Activated CD4-positive, alpha-beta T cell treated with anti-CD3 and anti-CD28 coated beads, Interleukin-2, amount 10 ng/mL, durations not matched to agents 7 days and 5 days (primary cell): ENCODE measurements at places on chromosomes 12 and 14. TPM values are rescaled to one million over a fixed set of nuclear protein-coding genes. Genes with fewer than 3 reads are reported as not detected.

Gene TOMM20L
- total RNA-seq, result not detected

GRCh38 chr12:112116232-112117060 is 7.9 kb upstream of the NAA25 start:
- DNase-seq, result peak; percentile 26

DNA sequence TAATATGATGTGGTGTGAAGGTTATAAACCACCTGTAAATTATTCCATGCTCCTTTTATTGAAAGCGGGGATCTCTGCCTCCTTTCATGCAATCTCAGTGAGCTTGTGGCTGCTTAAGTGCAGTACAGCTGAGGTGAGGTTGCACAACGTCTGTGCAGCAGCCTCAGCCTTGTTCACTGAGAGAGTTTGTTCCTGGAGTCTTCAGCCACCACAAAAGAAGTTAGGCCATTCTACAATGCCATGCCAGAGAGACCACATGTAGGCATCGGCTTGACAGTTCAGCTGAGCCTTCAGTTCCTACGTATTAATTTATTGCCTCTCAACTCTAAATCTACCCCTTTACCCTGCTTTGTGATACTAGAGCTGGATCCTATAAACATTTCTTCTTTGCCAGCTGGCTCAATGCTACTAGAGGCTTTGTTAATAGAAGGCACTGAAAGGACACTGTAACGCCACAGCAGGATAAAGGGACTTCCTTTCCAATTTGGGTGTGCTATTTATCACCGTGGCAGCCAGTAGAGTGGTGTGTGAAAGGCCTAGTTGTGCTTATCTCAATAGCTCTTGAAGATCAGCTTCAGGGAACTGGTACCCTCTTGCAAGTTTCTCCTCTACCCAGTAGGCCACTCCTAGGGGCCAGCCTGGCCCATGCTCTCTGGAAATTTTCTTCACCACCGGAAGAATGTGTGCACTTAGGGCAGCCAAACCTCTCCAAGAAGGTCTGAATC is 337.7 kb downstream of the IPO8 start:
- DNase-seq, result no peak

Gene MYF5
- total RNA-seq, result not detected

DNA sequence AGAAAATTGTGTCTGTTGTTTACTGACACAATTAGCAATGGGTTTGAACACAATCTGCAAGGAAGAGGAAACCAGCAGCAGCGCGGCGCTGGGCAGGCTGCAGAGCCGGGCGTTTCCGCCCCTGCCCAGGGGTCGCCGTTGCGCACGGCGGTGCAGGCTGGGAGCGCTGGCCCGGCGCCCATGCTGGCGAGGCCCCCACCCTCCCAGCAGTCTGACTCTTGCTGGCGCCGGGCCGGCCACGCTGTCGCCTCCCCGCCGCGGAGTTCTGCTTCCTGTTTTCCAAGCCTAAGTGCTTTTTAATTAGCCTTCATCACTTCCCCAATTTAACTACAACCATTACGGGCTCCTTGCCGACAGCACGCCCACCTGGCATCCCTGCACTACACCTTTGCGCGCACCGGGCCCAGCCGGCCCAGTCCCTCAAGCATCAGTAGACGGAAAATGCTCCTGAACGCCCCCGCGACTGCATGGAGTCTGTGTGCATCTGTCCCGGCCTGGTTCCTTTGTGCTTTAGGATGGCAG is 212.1 kb downstream of the GXYLT1 start:
- DNase-seq, result no peak

GRCh38 chr14:92590176-92590575 is 76.6 kb downstream of the RIN3 start:
- no peak for DNase-seq

Gene PTPRR
- total RNA-seq, result not detected

GRCh38 chr12:13007496-13008233 is 7.6 kb upstream of the HEBP1 start:
- no peak for DNase-seq

DNA sequence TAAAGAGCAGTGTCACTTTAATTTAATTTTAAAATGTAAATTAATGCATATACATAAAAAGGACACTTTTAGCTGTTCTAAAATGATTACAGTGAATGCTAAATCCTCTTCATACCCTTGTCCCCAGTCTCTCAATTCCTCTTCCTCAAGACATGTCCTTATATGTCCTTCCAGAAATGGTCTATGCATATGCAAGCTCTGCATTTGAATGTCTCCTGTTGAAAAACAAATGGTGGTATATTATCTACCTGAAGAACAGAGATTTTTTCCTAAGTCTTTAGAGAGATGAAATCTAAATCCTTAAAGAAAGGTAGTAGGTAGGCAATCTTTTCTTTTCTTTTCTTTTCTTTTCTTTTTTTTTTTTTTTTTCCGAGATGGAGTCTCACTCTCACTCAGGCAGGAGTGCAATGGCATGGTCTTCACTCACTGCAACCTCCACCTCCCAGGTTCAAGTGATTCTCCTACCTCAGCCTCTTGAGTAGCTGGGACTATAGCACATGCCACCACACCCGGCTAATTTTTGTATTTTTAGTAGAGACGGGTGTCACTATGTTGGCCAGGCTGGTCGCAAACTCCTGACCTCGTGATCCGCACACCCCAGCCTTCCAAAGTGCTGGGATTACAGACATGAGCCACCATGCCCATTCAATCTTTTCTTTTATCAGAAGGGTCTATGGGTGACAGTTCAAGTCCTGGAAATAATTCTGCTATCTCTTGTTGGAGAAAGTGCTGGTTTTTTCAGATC is 180.5 kb downstream of the PRKCH start:
- no peak for DNase-seq

GRCh38 chr12:29782871-29783772 is 620 bp downstream of the TMTC1 start:
- no peak for DNase-seq

DNA sequence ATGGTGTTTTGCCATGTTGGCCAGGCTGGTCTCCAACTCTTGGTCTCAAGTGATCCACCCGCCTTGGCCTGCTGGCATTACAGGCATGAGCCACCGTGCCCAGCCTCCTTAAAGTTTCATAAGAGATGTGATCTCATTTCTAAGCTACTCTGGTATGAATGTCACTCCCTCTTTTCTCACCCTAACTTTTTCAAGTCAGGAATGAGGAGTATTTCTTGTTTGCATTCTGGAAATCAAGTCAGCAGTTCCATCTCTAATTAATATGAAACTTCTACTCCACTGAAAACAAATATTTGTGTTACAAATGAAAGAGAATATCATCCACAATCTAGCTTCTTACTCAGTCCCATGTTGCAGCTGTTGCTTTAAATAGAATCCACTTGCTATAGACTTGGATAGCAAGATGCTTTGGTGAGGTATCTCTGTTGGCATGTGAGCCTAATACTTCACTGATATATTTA is 61.3 kb downstream of the ARF6 start:
- no peak for DNase-seq

GRCh38 chr14:93103392-93104080 is 12.2 kb downstream of the ITPK1 start:
- peak; percentile 90 for DNase-seq

Gene ADGRD1
- total RNA-seq, result 0.05 TPM

DNA sequence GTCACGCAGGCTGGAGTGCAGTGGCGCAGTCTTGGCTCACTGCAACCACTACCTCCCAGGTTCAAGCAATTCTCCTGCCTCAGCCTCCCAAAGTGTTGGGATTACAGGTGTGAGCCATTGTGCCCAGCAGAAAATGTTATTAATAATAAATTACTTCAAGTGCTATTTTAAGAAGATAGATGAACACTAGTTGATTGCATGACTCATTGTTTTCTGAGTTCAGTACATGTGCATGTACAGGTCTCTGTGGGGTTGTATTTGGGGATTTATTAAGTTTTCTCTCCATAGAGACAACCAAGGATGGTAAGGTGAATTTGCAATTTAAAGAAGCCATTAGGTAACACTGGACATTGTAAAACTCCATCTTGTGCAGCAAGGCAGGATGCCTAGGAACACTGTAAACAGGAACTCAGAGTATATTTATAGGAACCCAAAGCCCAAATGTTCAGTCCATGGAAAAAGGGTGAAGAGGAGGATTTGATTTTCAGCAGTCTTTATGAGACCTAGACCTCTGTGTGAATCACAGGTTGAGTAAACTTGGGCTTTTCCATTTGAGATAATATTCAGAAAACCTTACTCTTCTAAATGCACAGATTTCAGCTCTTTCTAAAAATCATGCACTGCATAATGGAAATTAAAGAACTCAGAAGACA is 49.3 kb upstream of the TMPO start:
- DNase-seq, result no peak

Gene ANKRD33
- not detected for total RNA-seq

Gene RNF212B
- not detected for total RNA-seq

- DNase-seq, result no peak
Measured at GRCh38 chr12:64240781-64241180, 18.7 kb upstream of the KICS2 start.

GRCh38 chr12:85676816-85677749 is 159.1 kb downstream of the RASSF9 start:
- no peak for DNase-seq

- DNase-seq, result no peak
Measured at GRCh38 chr14:56183631-56184157, 65.5 kb downstream of the PELI2 start.

- no peak for DNase-seq
Measured at GRCh38 chr14:55128386-55129085, 516 bp upstream of the LGALS3 start.

Gene KRT80
- total RNA-seq, result not detected

DNA sequence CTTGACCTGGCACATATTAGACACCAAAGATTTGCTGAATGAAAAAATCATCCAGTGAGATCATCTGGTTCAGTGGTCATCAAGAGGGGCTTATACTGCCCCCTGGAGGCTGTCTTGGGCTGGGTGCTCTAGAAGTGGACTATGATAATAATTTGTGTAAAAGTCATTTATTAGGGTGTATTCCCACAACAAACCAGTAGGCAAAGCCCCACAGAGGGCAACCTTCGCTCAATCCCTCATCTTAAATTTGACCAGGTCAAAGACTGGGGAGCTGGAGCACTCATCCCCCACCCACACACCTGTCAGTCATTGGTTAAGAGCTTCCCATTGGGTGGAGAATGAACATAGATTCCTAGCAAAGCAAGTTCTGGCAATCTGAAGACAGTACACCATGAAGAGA is 20.0 kb upstream of the FICD start:
- DNase-seq, result peak; percentile 35

DNA sequence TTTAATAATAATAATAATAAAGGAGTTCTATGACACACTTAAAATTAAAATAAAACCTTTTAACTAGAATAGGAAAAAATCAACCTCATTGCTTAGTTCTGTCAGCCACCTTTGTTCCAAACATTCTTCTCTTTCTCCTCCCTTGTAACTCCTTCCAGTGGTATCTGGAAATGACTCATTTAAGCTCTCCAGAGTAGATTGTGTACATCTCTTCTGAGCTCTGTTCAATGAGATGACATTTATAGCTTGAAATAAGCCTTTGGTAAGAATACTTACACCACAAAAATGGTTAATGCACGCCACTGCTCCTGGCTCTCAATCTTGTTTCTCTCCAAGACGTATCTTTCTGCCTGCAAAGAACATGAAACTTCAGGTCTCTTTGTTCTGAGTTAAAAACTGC is 70.3 kb downstream of the STAB2 start:
- DNase-seq, result no peak

- DNase-seq, result peak; percentile 67
Measured at GRCh38 chr14:20327005-20327869, 5.8 kb downstream of the CCNB1IP1 start.

DNA sequence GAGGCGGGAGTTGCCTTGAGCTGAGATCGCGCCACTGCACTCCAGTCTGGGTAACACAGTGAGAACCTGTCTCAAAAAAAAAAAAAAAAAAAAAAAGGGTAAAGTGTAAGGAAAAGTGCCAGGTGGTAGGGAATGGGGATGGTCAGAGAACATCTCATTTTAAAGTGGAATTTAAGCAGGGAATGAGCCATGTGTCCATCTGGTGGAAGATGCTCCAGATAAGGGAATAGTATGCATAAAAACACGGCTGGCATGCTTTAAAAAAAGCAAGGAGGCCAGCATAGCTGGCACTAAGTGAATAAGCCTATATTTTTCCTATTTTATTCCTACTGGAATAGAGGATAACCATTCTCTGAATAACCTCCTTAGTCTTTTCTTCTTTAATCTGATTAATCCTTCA is 33.7 kb downstream of the FAM186A start:
- no peak for DNase-seq

Gene NKX2-1
- not detected for total RNA-seq

Gene PTPN6
- total RNA-seq, result 346 TPM

- DNase-seq, result no peak
Measured at GRCh38 chr14:62532181-62532580, 513.1 kb downstream of the KCNH5 start.

DNA sequence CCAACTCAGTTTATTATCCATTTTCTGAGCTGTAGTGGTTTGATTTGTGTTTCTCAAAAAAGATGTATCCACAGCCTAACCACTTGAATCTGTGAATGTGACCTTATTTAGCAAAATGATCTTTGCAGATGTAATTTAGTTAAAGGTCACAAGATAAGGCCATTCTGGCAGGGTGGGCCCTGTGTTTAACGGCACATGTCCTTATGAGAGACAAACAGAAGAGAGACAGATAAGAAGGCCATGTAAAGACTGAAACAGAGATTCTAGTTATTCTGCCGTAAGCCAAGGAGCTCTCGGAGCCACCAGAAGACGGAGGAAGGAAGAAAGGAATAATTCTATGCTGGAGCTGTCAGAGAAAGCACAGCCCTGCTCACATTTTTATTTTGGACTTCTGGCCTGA is 374.2 kb downstream of the PRKD1 start:
- no peak for DNase-seq

GRCh38 chr12:94191023-94191422 is 42.6 kb downstream of the PLXNC1 start:
- no peak for DNase-seq

GRCh38 chr14:58098507-58098906 is 53.5 kb downstream of the ARMH4 start:
- no peak for DNase-seq
